ENCODE measurements at places on chromosomes 3 and 15. TPM values are rescaled to one million over a fixed set of nuclear protein-coding genes. Genes with fewer than 3 reads are reported as not detected.

The IQCH gene
- 1.0 TPM for total RNA-seq

The MESP2 gene
- total RNA-seq = 0.50 TPM

The ARNT2 gene
- total RNA-seq = 19.3 TPM

The CILP gene
- total RNA-seq = 0.67 TPM

The ILDR1 gene
- not detected for total RNA-seq

The CCDC39 gene
- total RNA-seq = not detected

The ITIH1 gene
- total RNA-seq = not detected

The BFSP2 gene
- not detected for total RNA-seq
